AG08395 (cell line): ENCODE measurements at places on chromosomes 11 and 22.
A peak's percentile ranks its signal among the peaks of the same experiment; 100 is the strongest.

GRCh38 chr11:16925561-16926065 is 88.6 kb downstream of the PLEKHA7 start:
- DNase-seq: peak; percentile 68

GRCh38 chr11:132030896-132031295 is 660.5 kb downstream of the NTM start:
- no peak for DNase-seq

- DNase-seq: peak; percentile 1
These were observed 85.5 kb downstream of the NOX4 start for GRCh38 chr11:89405629-89406028.

- DNase-seq: peak; percentile 86
These were observed 1.3 kb downstream of the EHBP1L1 start for GRCh38 chr11:65576867-65577755.

DNA sequence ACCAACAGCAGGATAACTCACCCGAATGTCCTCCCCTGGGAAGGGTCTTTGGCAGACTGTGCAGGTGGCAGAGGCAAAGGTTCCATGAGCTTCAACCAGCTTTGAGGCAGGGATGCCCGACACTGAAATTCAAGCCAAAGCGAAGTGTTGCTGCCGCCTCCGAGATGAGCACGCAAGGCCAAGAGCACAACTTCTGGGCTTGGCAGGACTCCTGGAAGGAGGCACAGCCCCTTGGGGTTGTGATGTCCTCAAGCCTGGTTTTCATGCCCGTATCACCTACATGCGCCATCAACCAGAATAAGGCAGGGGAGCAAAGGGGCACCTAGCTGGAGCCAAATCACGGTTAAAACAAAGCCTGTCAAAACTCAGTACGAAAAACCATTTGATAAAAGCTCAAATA is 5.7 kb downstream of the SIRT3 start:
- DNase-seq: no peak

GRCh38 chr11:132910011-132910760 is 622.1 kb downstream of the OPCML start:
- no peak for DNase-seq
